ELF-1 (cell line): ENCODE measurements at places on chromosomes 1 and 21.

DNA sequence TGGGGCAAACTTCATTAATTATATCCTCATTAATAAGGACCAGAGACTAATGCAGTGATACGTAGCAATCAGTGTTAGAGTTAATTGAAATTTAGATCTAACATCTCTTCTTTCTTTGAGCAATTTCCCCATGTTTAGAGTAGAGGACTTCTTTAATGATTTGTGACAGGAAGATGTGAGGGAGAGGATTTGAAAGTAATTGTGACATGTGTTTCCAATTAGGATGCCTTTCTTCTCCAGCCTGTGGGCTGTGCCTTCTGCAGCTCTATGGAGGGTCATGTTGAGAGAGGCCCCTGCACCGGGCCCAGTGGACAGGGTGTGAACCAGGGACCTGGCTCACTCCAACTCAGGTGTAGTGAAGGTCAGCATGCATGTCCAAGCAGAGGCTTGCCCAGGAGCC is 103.0 kb downstream of the GREM2 start:
- no peak for DNase-seq

DNA sequence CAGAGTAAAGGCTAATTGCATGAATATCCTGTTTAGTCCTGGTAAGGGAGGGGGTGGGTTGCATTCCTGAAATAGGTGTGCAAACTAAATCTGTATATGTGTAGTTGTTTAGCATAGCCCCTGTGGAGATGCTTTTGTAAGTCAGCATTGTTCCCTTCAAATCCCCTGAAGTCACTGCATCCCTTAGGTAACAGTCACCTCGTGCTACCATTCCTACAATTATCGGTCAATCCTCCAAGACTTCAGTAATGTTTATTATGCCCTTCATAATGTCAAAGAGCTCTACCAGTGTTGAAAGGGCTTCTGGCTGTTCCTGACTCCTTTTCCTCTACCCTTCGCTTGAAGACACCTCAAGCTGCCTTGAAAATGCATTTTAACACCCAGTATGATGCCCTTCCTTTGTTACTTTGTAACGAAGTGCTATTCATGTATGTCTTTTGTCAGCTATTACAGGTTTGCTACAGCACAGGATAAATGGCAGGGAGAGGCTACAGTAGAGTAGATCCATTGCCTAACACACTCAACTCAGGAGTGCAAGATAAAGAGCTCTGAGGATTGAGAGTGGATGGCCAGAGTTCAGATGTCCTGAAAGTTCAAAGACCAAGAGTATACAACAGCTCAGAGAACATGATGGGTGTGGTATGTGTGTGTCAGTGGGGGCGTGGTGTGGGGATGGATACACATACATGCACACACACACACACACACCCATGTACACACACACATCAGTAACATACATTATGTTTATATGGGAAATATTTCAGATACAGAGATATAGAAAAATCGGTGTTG is 27.4 kb upstream of the FOXD3 start:
- DNase-seq: peak; percentile 57

DNA sequence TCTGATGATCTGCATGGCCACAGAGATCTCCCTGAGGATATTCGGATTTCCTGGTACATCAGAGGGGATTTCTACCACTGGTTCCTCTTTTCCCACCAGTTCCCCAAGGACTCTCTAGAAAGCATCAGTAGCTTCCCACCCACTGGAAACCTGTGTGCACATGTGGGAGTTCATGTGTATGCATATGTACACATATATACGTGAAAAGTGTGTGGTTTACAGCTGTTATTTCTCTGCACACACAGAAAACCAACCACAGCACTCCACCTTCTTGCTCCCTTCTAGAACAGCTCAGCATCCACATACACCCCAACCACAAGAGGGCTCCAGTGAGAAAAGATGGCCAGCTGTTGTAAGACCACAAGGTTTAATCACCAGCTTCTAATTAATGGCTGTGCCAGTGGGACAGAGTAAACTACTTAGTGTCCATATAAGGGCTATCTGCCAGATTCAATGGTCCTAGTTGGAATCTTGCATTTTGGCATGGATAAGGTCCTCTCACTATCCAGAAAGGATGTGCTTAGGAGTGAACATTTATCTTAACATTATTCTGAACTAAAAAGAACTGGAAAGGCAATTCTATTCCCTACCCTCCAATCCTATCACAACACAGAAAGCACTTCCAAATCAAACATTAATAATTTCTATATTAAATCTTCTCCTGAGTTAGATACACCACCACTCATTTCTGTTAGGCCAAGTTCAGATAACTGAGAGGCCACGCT is 24.1 kb downstream of the GPR3 start:
- DNase-seq: peak; percentile 78

DNA sequence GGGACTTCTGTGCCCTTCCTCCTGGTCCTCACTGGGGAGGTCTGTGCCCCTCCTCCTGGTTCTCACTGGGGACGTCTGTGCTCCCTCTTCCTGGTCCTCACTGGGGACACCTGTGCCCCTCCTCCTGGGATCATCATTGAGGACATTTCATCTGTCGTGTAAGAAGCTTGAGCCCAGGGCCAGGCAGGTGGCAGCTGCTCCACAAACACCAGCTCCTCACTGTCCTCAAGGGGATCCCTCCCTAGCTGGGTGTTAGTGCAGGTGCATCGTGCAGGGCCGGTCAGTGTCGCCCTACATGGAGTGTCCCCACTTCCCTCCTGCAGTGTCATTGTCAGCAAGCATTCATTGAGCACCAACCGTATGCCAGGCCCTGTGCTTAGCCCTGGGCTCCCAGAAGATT is 312.7 kb downstream of the PTPRU start:
- no peak for DNase-seq

DNA sequence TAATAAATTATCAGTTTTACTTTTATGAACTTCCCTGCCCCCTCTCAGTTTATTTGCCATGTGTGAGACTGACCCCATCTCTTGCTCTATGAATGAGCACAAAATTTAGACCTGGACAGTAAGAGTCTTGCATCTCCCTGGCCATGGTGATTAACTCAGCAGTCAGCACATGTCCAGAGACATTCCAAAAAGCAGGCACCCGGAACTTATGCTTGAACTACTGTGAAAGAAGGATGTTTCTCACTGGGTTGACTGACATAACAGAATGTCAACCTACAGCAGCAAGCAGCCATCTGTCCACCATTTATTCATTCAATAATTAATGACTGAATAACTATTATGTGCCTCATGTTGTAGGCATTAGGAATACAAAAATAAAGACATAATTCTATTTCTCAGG is 11.3 kb upstream of the SEC16B start:
- DNase-seq: no peak
